ENCODE measurements at places on chromosomes 16 and 17.
A peak's percentile ranks its signal among the peaks of the same experiment; 100 is the strongest.

GRCh38 chr17:31073411-31073810, 21.4 kb upstream of the NF1 start:
- DNase-seq = no peak

- no peak for DNase-seq
These were observed 590.1 kb downstream of the WWOX start for GRCh38 chr16:78689536-78689935.

GRCh38 chr17:29836643-29837042, 93.4 kb downstream of the SSH2 start:
- DNase-seq = no peak

GRCh38 chr16:80122115-80122514, 418.7 kb upstream of the DYNLRB2 start:
- DNase-seq = no peak

- DNase-seq = no peak
These were observed 12.4 kb downstream of the P3H4 start for GRCh38 chr17:41799366-41799765.

GRCh38 chr17:19771971-19772630, 24.0 kb upstream of the ALDH3A1 start:
- DNase-seq = no peak

DNA sequence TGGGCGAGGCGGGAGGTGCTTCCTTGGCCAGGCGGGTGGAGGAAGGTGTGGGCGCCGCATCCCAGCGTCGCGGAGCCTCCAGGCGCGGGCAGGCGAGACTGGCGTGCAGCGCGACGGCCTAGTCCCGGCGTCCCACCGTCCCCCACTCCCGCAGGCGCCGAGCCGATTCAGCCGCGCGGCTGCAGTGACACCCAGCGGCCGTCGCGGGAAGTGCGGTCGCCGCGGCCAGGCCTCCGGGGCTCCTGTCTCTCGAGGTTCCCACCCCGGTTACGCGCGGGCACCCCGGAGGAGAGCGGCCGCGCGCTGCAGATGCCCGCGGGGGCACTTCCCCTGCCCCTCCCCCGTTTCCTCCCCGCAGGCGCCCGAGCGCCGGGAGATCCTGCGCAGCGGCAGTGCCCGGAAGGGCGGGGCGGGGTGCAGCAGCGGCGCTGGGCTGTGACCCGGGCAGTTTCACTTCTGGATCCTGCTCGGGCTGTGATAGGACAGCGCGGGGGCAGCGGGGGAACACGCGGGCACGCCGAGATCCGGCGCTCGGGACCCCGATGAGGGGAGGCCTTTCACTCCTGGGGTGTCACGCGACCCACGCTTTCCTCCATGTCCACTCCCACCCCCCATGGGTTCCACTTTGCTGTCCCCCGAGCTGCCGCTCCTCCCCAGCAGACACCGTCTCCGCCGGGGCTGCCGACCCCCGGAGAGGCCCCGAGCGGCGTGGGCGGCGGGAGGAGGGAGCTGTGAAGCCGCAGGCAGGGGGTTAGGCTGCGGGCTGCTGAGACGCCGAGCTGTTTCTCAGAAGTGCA, 16.6 kb downstream of the GRB7 start:
- no peak for DNase-seq

- no peak for DNase-seq
These were observed 70.8 kb upstream of the TRAP1 start for GRCh38 chr16:3787924-3788661.

- DNase-seq = no peak
These were observed 3.1 kb downstream of the TMEM92 start for GRCh38 chr17:50277357-50277754.

DNA sequence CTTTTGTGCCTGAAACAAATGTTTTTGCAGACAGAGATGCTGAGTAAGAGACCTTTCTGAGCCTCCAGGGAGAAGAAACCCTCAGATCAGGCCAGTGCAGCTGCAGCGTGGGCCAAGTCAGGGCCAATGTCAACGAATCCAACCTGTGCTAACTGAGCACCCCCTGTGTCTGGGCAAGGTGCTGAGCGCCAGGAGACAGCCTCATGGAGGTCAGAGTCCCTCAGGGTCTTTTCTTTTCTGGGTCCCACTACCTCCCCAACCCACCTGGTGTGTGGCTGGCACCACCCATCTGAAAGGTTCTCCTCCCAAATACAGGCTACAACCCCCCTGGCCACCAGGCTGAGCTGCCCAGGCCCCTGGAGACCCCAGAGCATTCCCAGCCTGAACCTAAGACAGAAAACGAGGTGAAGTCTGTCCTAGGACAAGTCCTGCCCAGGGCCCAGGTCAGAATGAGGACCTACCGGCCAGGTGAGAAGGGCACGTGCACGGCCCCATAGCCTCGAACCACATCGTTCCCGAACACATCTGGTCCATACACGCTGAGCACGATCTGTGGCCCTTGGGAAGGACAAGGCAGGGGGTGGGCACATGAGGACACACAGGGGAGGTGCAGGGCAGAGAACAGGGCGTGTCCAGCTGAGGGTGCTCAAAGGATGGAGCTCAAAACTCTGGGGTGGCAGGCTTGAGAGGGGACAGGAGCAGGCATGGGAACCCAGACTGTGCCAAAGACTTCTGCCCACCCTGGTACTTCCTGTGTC, 15.0 kb downstream of the B9D1 start:
- no peak for DNase-seq

- DNase-seq = no peak
These were observed 16.5 kb downstream of the ZP2 start for GRCh38 chr16:21194771-21195301.

DNA sequence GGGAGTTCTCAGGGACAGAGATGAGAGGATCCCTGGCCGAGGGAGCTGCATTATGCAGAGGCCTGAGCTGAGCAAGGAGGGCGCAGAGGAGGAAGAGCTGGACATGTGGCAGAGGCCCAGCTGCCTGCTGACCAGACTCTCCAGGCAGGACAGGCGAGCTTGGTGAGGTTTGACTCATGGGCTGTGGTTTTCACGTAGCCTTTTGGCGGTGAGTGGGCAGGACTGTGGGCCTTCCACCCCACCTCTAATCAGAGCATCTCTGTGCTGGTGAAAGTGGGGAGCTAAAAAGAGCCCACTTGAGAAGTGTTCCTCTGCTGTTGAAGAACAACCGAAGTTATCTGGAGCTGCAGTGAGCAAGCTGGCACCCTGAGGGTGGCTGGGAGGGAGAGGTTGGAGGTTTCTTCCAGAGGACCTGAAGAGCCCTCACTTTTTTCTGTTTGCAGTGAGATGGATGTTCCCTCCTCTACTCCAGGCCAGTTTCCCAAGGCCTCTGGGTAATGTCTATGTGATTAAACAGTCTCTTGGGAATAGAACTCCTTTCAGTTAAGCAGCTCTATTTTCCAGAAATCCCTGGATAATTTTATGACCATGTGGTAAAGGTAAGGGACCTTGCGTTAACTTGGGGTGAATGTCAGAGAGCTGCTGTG, 11.9 kb downstream of the EPN2 start:
- no peak for DNase-seq

DNA sequence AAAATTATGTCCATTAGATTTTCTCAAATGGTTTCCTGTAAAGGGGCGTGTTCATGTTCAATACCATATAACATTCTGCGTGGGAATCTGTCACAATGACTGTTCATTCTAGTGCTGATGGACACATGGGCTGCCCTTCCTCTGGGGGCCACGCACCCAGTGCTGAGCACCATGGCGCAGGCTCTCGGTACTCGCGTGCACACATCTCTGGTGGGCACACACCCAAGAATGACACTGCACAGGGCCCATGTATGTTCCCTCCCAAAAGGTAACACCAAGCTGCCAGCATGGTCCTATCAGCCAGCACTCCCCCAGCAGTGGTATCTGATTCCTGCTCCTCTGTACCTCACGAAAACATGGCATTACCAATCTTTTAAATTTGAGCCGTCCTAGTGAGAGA, 13.7 kb downstream of the B9D1 start:
- no peak for DNase-seq

GRCh38 chr17:69729944-69730343, 315.4 kb downstream of the MAP2K6 start:
- peak; percentile 32 for DNase-seq

DNA sequence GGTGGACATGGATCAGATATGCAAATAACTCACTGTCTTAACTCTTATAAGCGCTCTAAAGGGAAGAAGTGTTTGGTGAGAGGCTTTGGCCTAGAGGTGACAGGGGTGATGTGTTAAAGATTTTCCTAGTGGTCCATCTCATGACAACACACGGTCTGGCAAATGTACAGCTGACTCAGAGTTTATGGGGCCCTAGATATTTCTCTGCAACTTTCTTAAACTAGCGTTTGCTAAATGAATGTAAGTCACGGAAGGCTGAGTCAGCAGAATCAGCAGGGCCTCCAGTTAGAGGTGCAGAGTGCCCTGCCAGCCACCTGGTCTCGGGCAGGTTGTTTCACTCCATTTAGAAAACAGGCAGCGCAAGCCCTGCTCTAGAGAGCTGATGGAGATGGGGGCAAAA, 40.1 kb downstream of the CLEC16A start:
- no peak for DNase-seq

DNA sequence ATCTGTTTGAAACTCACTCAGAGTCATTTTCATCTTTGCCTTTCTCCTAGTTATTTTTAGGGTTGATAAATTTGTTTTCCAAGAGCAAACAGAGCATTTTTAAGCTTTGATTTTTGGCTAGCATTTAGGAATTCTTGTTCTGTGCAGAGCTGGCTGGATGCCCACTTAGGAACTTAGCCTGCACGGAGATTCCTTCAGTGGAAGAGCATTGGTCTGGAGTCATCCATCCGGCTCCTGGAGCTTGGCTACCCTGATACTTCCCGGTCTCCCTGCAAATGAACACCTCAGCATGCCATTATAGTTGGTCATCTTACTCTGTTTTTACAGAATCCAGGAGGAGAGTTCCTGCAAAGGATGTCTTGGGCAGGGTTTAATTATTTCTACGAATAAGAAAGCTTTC, 57.1 kb downstream of the SPECC1 start:
- peak; percentile 28 for DNase-seq

DNA sequence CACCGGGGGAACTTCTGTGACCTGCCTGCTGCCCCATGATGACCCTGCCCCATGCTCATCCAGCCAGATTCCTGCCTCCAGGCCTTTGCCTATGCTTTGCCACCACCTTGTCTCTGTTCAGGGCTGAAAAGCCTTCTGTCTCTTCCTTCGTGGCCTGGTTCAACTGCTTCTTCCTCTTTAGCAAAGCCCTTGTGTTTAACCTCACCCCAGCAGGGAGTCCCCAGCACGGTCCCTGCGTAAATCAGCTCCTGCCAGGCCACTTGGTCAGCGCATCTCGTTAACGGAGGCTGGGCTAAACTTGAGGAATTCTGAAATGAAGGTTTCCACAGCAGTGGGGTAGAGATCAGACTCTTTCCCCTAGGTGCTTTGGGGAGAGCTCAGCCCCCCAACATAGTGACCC, 16.1 kb upstream of the KCNJ12 start:
- DNase-seq = no peak

- DNase-seq = no peak
These were observed 29.2 kb downstream of the SOCS3 start for GRCh38 chr17:78330570-78331224.

DNA sequence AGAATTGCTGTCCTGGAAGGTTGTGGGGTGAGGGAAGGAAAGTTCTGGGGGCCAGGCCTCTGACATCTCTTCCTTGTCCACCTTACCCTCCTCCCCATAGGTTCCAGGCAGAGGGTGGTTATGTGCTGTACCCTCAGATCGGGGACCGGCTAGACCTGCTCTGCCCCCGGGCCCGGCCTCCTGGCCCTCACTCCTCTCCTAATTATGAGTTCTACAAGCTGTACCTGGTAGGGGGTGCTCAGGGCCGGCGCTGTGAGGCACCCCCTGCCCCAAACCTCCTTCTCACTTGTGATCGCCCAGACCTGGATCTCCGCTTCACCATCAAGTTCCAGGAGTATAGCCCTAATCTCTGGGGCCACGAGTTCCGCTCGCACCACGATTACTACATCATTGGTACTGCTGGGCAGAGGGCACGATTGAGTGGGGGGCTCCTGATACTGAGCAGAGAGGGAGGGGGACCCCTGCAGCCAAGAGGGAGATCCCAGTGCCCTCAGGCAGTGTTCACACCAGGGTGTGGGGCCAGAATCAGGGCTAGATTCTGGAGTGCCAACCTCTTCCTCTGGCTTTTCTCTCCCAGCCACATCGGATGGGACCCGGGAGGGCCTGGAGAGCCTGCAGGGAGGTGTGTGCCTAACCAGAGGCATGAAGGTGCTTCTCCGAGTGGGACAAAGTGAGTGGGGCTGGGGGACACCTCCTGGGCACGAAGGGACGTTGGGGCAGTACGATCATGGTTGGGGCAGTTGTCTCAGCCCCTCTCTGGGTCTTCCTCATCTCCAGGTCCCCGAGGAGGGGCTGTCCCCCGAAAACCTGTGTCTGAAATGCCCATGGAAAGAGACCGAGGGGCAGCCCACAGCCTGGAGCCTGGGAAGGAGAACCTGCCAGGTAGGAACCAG, 3.1 kb downstream of the EFNB3 start:
- DNase-seq = no peak

GRCh38 chr17:80689129-80689619, 144.5 kb downstream of the RPTOR start:
- DNase-seq = no peak

DNA sequence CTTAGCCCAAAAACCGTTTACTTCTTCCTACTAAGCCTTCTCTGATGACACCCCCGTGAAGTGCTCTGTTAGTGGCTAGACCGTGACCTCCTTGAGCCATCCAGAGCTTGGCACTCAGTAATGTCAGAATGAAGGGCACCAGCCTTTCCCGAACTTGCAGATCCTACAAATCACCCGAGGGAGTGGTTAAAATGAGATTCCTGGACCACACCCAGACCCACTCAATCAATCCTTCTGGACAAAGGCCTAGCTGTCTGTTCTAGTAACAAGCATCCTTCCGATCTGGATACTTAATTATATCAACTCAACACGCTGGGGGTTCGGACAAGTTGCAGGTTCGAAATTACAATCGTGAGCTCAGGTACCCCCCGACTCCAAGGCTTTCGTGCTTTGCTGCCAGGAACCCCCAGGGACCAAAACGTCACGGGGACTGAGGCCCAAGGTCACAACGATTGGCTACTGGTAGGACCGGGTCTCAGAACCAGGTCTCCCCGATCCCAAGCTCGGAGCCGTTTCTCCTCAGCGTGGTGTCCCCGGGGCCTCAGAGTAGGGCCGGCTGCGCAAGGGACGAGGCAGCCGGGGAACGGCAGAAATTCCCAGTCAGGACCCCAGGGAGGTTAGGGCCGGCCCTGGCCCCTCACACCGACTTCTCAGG, 527 bp downstream of the CIAPIN1 start:
- DNase-seq = peak; percentile 30

DNA sequence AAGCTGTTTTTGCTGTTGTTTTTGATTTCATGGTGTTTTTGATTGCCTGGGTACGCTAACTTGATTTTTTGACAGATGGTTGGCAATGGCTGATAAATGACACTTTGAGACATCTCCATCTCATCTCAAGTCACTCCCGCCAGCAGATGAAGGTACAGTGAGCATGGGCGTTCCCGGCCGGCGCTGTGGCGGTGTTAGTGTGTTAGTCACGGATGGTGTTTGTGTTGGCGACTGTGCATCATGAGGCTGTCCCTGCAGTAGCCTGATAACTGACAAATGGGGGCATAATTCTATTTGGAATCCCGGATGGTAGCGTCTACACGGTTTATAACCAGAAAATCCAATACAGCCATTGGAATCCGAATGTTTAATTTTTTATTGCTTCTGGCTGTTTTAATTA, 81.6 kb upstream of the ZNF750 start:
- no peak for DNase-seq

GRCh38 chr16:1057252-1057932, 15.2 kb upstream of the SSTR5 start:
- DNase-seq = no peak

- DNase-seq = peak; percentile 81
These were observed 46.1 kb downstream of the NXN start for GRCh38 chr17:933312-934073.
